ENCODE measurements at places on chromosomes 2 and 18.

DNA sequence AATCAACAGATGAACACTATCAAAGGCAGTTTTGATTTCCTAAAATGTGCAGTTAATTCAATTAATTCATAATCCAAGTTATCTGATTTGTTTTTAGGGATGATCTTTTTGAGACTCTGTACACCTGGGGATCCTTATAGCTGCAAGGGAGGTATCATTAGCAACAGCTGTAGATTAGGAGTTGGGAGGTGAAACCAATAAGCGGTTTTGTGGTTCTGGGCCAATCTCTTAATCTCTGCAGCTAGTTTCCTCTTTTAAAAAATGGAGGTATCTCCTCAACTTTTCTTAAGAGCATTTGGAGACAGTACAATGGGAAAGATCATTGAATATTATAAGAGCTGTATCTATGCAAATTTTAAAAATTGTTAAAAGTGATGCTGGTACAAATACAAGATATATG lies 126.0 kb downstream of the MC4R start:
- DNase-seq: peak; percentile 23

GRCh38 chr2:127423478-127423843 lies 5.2 kb downstream of the PROC start:
- peak; percentile 41 for DNase-seq

GRCh38 chr18:26459884-26460283 lies 88.5 kb downstream of the KCTD1 start:
- DNase-seq: no peak

DNA sequence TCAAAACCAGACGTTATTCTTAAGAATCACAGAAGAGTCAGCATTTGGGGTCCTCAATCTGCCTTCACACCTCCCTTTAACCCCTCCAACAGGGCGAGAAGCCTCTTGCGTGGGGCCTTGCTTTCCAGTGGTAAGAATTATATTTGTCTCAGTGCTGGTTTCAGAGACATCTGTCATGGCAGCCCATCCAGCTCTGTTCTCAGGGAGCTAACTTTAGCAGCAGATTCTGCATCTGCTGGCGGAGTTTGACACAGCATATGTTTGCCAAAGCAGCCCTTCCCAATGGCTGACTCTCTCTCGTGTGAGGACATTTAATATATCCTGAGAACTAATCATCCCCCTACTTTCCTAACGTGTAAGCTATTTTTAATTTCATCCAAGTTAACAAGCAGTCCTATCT lies 91.5 kb upstream of the BCL11A start:
- DNase-seq: no peak

GRCh38 chr2:139000131-139000785 lies 220.1 kb upstream of the NXPH2 start:
- no peak for DNase-seq

DNA sequence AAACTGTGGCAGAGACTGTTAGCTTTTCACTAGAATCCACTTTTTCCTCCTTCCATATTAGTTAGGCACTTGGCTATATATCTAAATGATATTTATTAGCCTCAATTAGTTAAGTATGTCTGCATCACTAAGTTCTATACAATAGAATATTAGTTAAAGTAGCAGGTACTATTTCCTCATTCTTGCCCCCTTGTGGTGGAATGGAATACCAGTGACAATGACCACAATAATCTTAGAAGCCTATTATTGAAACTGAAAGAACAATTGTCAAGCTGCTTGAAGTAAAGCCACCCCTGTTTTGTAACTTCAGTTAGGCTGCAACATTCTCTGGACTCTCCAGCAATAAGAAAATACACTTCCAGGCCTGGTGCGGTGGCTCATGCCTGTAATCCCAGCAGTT lies 476.3 kb upstream of the VWC2L start:
- DNase-seq: peak; percentile 39

DNA sequence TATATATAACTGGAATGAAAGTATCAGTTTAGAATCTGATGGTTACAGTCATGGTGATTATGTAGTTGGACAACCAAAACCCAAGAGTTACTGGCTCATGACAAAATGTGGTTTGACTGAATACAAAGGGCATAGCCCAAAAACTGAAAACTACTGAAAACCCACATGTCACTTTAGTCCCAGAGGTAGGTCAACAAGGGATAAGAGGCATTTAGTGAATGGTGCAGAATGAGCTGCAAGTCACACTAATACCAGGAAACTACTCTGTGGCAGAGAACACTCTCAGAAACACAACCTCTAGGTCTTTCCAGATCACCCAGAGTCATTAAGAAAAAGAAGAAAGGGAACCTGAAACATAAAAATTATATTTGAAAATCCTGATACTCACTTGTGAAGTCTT lies 154.5 kb downstream of the AGPS start:
- DNase-seq: no peak

DNA sequence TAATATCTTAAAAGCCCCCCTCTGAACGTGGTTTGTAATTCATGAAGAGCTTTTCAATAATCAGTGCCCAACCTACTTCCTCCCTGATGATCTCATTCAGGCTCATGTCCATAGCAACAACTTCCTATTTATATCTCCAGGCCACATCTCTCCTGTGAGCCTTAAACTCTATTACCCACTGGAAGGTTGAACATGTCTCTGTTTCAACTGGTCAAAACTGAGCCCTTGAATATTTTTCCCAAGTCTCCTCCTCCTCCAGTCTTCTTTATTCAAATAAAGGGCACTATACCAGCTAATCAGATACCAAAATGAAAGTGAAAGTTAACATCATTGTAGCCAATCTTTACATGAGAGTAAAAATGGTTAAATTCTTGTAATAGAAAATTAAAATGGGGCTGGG lies 63.7 kb upstream of the ITGA4 start:
- peak; percentile 85 for DNase-seq

DNA sequence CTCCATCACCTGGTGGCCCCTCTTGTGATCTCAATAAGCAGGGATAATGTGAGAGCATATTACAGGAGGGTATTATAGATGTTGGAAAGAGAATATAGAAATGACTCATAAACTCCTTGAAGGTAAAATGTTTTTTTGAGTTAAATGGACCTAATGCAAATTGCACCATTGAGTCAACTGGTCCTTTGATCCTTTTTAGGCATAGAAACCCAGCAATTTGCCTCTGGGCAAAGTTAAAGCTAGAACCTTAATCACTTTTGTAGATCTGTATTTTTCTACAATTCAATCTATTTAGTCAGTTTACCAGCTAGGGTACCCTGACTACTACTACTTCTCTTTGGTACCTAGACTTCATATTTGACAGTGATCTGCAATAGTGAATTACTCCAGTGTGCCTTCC lies 71.8 kb upstream of the RNF152 start:
- DNase-seq: no peak

DNA sequence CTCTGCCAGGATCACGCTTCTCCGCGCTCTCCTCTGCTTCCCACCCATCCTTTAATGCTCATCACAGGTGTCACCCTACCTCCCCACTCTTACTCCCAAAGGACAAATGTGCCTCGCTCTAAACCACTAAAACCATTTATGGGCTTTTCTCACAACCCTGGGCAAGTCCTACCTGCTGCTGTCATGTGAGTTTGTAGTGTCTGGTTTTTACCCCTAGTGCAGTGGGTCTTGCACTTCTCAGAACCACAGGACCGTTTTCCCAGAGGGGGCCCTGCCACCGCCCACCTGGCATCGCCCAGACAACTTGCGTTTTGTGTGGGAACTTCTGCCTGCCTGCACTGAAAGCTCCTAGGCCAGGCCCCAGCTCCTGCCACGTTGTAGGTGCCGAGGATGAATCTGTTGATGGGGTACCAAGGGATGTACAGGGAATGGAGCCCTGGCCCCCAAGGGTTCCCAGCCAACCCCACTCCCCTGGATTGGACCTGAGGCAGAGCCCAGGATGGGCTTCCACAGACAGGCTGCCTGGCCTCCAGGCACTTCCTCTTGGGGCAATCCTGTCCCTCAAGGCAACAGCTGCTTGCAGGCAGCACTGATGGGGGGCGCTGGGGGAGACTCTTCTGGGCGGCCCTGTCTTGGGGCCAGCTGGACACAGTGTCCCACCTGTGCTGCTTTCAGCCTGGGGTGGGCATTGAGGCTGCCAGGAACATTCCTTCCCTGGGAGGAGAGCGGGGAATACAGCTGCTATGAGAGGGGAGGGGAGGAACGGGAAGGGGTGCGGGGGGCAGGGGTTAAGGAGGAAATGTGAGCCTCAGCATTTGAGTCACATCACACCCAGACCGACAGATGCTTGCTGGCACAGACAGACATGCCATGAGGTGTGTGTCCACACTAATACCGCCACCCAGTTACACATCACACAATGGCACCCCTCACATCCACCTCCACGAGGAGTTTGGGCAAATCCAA lies 176.3 kb downstream of the ZFP36L2 start:
- peak; percentile 20 for DNase-seq

GRCh38 chr2:172398440-172398839 lies 28.9 kb upstream of the ITGA6 start:
- DNase-seq: no peak

- DNase-seq: no peak
These were observed 2.1 kb upstream of the SNED1 start for GRCh38 chr2:240996161-240996833.

- DNase-seq: no peak
These were observed 151.2 kb upstream of the ALKAL2 start for GRCh38 chr2:439077-439476.

- DNase-seq: no peak
These were observed 56.4 kb upstream of the XIRP2 start for GRCh38 chr2:166831930-166832329.

GRCh38 chr2:184692141-184692734 lies 93.9 kb downstream of the ZNF804A start:
- DNase-seq: peak; percentile 66

DNA sequence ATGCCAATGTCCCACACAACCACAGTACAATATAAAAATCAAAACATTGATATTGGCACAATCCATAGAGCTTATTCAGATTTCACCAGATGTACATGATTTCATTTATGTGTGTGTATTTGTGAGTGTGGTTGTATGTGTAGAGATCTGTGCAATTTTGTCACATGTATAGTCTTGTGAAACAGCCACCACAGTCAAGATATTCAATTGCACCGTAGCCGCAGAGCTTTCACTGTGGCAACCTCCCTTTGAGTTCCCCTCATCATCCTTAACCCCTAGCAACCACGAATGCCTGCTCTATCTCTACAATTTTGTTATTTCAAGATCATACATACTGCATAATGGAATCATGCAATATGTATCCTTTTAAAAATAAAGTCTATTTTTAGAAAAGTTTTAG lies 391.3 kb downstream of the SETBP1 start:
- peak; percentile 70 for DNase-seq

GRCh38 chr2:138831154-138831553 lies 51.0 kb upstream of the NXPH2 start:
- no peak for DNase-seq

GRCh38 chr18:63477200-63477599 lies 442 bp downstream of the SERPINB5 start:
- no peak for DNase-seq

GRCh38 chr18:8999872-9000271 lies 102.6 kb upstream of the NDUFV2 start:
- DNase-seq: no peak

DNA sequence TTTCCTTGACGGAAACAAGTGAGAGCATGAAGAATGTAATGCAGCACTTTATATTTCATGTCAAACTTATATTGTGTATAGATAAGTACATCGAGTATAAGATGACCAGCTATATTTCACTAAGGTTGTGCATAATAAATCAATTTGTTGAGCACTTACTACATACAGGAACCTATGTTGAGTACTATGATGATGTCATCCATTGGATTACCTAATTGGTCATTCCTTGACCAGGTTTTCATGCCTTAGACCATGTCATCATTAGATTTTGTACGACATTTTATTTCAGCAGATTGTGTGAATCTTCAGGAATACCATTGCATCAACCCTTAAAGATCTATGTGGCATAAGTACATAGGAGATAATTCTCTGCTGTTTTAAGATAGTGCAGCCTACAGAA lies 119.7 kb downstream of the CPS1 start:
- no peak for DNase-seq

DNA sequence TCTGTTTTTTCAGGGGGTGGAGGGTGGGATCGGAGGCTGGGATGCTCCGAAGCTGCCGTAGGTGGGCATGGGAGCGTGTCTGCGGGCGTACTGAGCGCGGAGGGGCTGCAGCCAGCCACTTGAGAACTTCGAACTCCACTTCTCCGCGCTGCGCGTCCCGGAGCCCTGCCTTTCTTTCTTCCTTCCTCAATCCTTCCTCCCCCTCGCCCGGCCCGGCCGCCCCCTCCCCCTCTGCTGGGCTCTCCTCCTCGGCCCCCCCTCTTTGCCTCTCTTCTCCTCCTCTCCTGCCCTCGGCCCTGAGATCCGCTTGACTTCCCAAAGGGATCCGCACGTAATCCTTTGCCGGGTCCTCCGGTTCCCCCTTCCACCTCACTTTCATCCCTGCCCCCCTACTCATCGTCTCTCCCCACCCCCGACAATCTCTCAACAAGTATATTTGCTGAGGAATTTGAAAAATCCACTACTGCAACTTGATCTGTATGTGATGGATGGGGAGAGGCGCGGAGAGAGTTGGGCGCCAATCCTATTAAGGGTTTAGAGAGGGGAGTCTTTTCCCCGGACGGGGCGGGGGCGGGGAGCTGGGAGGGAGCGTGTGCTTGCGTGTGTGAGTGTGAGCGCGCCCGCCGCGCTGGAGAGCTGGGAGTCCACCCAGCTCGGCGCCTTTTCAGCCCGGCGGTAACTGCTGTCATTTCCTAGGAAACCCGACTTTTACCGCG lies 1.1 kb downstream of the GLI2 start:
- no peak for DNase-seq

DNA sequence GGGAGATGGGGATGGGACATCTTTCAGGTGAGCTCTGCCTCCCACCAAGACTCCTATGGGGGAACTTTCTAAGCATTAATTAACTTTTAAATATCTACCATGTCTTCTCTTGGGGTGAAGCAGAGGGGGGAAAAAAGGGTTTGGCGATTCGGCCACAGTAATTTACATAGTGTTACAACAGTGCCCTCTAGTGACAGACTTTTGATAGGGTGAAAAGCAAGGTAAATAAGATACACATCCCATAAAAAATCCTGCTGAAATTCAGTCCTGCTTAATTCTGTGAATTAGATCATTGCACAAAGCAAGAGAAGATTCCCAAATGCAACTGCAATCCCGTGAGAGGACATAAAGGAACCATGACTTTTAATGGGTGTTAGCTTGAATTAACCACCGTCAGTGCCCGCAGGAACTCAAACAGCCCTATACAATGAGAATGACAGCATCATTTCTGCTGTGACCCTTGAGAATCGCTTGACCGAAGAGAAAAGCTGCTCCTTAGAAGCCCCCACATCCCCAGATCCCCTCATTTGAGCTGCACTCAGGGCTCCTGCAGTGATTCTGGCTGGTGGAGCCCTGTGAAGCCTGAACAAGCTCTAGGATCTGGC lies 32.8 kb downstream of the FAM124B start:
- peak; percentile 63 for DNase-seq

DNA sequence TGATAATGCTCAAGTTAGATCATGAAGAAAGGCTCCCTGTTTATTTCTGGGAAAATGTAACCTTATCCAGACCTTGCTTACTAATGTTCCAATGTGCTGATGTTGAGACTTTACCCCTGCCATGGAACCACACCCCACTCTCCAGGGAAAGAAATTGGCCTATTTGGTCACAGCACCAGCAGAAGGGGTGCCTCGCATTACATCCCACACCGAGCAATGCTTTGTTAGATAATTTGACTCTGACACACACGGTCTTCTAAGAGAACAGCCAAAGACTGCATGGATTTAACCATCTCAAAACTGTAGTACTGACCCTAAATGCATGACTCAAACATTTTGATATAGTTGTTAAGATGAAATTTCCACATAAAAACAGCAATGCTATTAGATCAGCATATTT lies 152.1 kb upstream of the CCDC150 start:
- DNase-seq: no peak

GRCh38 chr18:62710417-62710816 lies 4.9 kb upstream of the PHLPP1 start:
- no peak for DNase-seq

GRCh38 chr2:62992561-62992960 lies 58.1 kb upstream of the OTX1 start:
- no peak for DNase-seq
